ENCODE measurements at places on chromosomes 7 and 10. TPM values are rescaled to one million over a fixed set of nuclear protein-coding genes. Genes with fewer than 3 reads are reported as not detected.

The PIP4K2A gene
- total RNA-seq, result 45.6 TPM

The CNNM1 gene
- total RNA-seq, result under 0.01 TPM

The CAPZA2 gene
- 147 TPM for total RNA-seq

The VGF gene
- total RNA-seq, result not detected

The GHITM gene
- 190 TPM for total RNA-seq

The CDK6 gene
- 19.8 TPM for total RNA-seq

The PHKG1 gene
- 9.4 TPM for total RNA-seq

The ENTPD1 gene
- total RNA-seq, result 0.99 TPM

The ACBD7 gene
- total RNA-seq, result 4.8 TPM

The CCDC172 gene
- not detected for total RNA-seq

The ZCCHC24 gene
- total RNA-seq, result 26.3 TPM

The TUBAL3 gene
- total RNA-seq, result not detected

The FAM24B gene
- total RNA-seq, result 3.7 TPM

The ZC3HAV1L gene
- 2.6 TPM for total RNA-seq

The INA gene
- total RNA-seq, result 0.44 TPM

The INHBA gene
- 58.7 TPM for total RNA-seq

The VPS50 gene
- 32.4 TPM for total RNA-seq

The DOCK1 gene
- 80.1 TPM for total RNA-seq

The PRTFDC1 gene
- 63.4 TPM for total RNA-seq

The CEP55 gene
- 32.0 TPM for total RNA-seq

The SEMA4G gene
- total RNA-seq, result 0.13 TPM

The TDRD1 gene
- total RNA-seq, result 1.9 TPM

The FOXP2 gene
- total RNA-seq, result 2.2 TPM

The ZNF3 gene
- 22.3 TPM for total RNA-seq

The GRM8 gene
- total RNA-seq, result not detected

The LEP gene
- not detected for total RNA-seq

The GTPBP10 gene
- total RNA-seq, result 14.4 TPM

The SPDYE9 gene
- not detected for total RNA-seq

The C10orf67 gene
- total RNA-seq, result not detected

The FAM149B1 gene
- 31.3 TPM for total RNA-seq

The SH2B2 gene
- total RNA-seq, result 0.92 TPM

The HIF1AN gene
- total RNA-seq, result 11.9 TPM
